ENCODE measurements at places on chromosomes 1 and 21. TPM values are rescaled to one million over a fixed set of nuclear protein-coding genes. Genes with fewer than 3 reads are reported as not detected.

Gene B3GALNT2
- total RNA-seq, result 16.5 TPM

Gene OR2T29
- not detected for total RNA-seq

Gene TMEM82
- not detected for total RNA-seq

Gene PAQR7
- 15.0 TPM for total RNA-seq

Gene TRAF3IP3
- total RNA-seq, result not detected

Gene SLFNL1
- not detected for total RNA-seq

Gene TNFRSF4
- total RNA-seq, result 0.36 TPM

Gene CELA3B
- total RNA-seq, result not detected

Gene PSMA5
- 79.9 TPM for total RNA-seq

Gene SERPINC1
- not detected for total RNA-seq

Gene OR6N1
- not detected for total RNA-seq

Gene NUP210L
- not detected for total RNA-seq

Gene NPHS2
- not detected for total RNA-seq

Gene RSRP1
- 32.4 TPM for total RNA-seq

Gene RGS8
- total RNA-seq, result not detected

Gene ELF3
- total RNA-seq, result 265 TPM

Gene C1orf56
- 3.0 TPM for total RNA-seq

Gene NR1I3
- not detected for total RNA-seq

Gene CATSPERE
- under 0.01 TPM for total RNA-seq

Gene ODF2L
- 14.3 TPM for total RNA-seq

Gene MMEL1
- total RNA-seq, result not detected

Gene FBXO28
- total RNA-seq, result 23.2 TPM

Gene DNMT3L
- not detected for total RNA-seq

Gene OR2T11
- not detected for total RNA-seq

Gene CA14
- total RNA-seq, result not detected

Gene TNFRSF8
- 0.35 TPM for total RNA-seq

Gene SEC16B
- total RNA-seq, result 0.17 TPM

Gene ERG
- 0.29 TPM for total RNA-seq

Gene SAMD13
- total RNA-seq, result 0.94 TPM

Gene USP1
- total RNA-seq, result 52.9 TPM

Gene C1orf232
- not detected for total RNA-seq

Gene PLEKHG5
- 17.4 TPM for total RNA-seq

Gene CAPN8
- total RNA-seq, result not detected

Gene TYW3
- 11.4 TPM for total RNA-seq

Gene LRRC8D
- total RNA-seq, result 33.8 TPM

Gene ADAM30
- total RNA-seq, result not detected

Gene SPRR4
- total RNA-seq, result not detected

Gene CD247
- total RNA-seq, result not detected

Gene TARS2
- 20.5 TPM for total RNA-seq

Gene ADGRB2
- 0.65 TPM for total RNA-seq

Gene TNFRSF1B
- 1.5 TPM for total RNA-seq

Gene CCDC27
- total RNA-seq, result not detected

Gene LCE1F
- not detected for total RNA-seq

Gene PEAR1
- total RNA-seq, result 19.0 TPM

Gene PADI6
- total RNA-seq, result not detected

Gene SPRR1A
- not detected for total RNA-seq

Gene TESK2
- 2.9 TPM for total RNA-seq

Gene TRPM2
- 1.7 TPM for total RNA-seq

Gene SPOCD1
- 9.4 TPM for total RNA-seq

Gene GBP4
- 0.35 TPM for total RNA-seq

Gene ZNF695
- 4.7 TPM for total RNA-seq

Gene SPRR2A
- 1.8 TPM for total RNA-seq

Gene TMEM125
- total RNA-seq, result 7.0 TPM

Gene COL16A1
- total RNA-seq, result 5.2 TPM

Gene RCSD1
- not detected for total RNA-seq

Gene CHI3L2
- total RNA-seq, result not detected

Gene C8A
- not detected for total RNA-seq

Gene KMO
- total RNA-seq, result 1.0 TPM
